ENCODE measurements at places on chromosomes 4 and X. TPM values are rescaled to one million over a fixed set of nuclear protein-coding genes. Genes with fewer than 3 reads are reported as not detected.

MTCP1 gene
- 0.66 TPM for total RNA-seq

ZNF81 gene
- total RNA-seq, result 15.6 TPM

TMEM185A gene
- 35.7 TPM for total RNA-seq

REELD1 gene
- not detected for total RNA-seq

FRMD7 gene
- total RNA-seq, result 1.4 TPM

STEEP1 gene
- total RNA-seq, result 50.4 TPM

ETDB gene
- not detected for total RNA-seq
